ENCODE measurements at places on chromosomes 5 and 9.

- DNase-seq = no peak
Measured at GRCh38 chr9:89799766-89800165, 195.0 kb downstream of the GADD45G start.

GRCh38 chr9:105832096-105832710 is 137.9 kb downstream of the TMEM38B start:
- no peak for DNase-seq

- DNase-seq = no peak
Measured at GRCh38 chr5:151183456-151184245, 26.1 kb upstream of the ANXA6 start.

GRCh38 chr9:84125046-84125445 is 144.4 kb downstream of the RMI1 start:
- no peak for DNase-seq

DNA sequence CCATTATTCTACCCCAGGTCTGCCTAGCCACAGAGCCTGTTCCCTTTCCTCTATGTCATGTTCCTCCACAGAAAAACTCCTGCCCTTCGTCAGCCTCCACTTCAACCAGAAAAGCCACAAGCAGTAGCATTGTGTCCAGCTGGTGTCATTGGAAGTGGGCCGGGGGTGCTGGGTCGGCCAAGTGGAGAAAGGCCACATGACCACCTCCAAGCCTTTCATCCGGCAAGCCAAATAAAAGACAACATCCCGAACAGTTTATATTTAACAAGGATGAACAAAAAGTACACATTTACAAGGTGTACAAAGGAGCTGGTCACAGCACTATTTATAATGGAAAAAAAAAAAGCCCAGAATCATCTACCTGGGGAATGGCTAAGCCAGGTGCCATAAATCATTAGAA is 16.1 kb upstream of the SPOCK1 start:
- DNase-seq = no peak

- DNase-seq = no peak
Measured at GRCh38 chr9:134967547-134967930, 49.8 kb upstream of the FCN1 start.

DNA sequence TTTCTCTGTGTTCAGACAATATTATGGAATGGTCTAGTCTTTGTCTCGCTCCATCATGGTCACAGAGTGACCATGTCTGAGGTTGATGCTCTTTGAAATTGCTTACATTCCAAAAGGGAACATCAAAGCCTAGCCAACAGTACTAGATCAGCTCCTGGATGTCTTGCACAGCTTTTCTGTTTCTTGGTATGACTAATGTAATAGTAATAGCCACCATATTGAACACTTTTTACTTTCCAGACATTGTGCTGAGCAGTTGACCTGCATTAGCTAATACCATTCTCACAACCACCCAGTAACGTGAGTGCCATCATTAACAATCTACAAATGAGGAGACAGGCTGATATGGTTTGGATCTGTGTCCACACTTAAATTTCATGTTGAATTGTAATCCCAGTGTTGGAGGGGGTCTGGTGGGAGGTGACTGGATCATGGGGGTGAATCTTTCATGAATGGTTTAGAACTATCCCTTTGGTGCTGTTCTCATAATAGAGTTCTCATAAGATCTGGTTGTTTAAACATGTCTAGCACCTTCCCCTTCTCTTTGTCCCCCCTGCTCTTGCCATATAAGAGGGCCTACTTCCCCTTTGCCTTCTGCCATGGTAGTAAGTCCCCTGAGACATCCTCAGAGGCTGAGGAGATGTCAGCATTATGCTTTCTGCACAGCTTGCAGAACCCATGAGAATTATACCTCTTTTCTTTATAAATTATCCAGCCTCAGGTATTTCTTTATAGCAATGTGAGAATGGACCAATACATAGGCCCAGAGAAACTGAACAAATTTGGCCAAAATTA is 577.5 kb upstream of the CLINT1 start:
- no peak for DNase-seq

DNA sequence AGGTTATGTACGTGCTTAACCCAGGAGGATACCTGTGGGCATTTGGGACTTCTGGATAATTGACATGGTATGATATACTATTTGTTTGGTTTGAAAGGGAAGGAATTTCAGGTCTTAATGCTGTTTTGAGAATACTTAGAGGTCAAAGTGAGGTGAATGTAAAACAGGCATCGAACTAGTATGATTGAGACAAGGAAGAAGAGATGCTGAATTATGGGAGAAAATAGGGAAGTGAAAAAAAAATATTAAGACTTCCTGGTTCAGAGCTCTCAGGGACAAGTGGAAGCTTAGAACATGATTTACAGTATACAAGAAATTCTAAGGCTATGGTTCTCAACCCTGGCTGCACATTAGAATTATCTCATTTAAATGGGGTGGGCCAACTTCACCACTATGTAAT is 115.3 kb downstream of the CD180 start:
- no peak for DNase-seq

DNA sequence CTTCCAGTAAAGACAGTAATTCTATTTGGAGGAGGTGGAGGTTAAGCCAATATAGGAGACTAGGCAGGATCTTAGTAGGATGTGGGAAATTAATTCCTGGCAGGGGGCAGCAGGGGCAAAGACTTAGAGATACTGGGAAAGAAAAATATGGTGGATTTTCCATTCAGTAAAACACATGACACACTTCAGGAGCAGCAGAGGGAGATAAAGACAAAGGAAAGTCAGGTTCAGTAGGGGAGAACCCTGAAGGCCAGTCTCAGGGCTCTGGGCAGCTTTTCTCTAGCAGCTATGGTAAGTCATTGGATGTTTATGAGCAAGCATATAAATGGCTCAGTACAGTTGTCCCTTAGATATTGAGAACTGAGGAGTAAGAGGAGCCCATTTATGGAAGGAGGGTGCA is 105.5 kb downstream of the PJA2 start:
- no peak for DNase-seq

GRCh38 chr9:123169926-123170325 is 98.5 kb downstream of the STRBP start:
- DNase-seq = no peak

DNA sequence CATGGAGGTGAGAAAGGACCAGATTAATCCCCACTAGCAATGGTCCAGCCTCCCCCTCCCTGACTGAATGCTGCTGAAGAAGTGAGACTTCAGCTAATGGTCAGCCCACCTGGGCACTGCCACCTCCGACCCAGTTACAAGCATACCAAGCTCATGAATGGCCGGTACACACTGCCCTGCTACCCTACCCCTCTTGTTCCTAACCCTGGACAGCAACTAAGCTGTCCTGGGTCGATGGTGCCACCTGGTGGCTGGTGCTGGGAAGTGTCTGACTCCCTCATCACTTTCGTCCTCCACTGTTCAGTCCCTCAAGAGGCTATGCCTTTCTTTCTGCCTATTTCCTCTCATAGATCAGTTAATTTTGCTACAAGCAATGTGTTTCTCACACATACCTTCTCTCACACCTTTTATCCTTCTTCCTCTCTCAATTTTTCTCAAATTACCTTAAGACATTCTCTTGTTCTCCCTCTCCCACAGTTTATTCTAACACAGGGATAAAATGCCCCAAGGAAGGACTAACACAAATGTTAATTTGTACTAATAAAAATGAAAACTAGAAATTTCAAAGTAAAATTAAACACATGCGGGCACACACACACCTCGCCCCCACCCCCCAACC is 42.4 kb downstream of the PAX5 start:
- DNase-seq = no peak

DNA sequence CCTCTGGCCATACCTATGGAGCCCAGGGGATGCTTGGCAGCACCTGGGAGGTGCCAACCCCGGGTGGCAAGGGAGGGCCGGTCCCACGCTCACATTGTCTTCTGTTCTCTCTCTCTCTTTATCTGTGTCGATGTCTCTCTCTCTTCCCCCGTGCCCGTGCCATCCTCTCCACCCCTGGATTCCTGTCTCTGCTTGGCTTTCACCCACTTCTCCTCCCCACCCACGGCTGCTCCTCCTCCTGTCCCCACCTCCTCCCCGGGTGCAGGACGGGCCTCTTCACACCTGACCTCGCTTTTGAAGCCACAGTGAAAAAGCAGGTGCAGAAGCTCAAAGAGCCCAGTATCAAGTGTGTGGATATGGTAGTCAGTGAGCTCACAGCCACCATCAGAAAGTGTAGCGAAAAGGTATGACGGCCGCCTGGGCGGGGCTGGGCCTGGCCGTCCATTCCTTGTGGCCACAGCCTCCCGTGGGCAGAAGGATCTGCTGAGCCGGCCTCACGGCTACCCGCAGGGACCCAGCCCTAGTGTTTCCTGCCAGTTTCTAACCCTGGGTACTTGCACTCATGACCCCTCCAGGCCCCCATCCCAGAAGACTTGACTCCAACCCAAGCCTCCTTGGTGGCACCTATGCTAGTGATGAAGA is 22.7 kb downstream of the DNM1 start:
- DNase-seq = no peak

GRCh38 chr5:62473209-62473608 is 60.6 kb downstream of the IPO11 start:
- DNase-seq = no peak

DNA sequence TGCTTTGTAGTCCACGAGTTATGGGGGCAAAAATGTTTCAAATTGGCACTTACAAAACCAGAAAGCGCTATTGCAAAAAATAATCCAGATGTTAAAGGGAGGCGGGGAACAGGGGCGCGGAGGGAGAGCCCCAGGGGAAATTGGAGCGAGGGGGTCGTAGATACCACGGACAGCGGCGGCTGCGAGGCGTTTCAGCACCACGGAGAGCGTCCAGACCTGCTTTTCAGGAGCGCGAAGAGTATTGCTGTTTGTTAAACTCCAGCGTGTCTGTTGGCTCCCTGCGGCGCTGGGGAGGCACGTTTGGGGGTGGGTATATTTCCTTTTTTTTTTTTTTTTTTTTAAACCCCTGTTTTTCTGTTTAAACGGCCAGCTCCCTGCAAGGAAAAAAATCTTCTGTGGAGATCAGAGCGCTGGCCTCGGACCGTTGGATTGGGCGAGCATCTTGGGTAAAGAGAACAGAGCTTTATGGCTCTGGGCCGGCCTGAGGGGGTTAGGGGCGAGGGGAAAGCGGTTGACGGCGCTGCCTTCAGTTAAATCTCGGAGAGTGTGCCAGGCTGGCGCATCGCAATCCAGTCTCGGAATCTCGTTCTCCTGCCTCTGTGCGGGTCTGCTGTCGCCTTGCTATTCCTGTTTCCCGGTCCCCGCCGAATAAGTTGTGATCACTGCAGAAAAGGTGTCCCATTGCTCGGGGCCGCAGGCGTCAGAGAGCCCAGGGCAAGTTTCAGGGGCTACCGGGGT is at the start of gene GLRA1:
TSS of gene GLRA1 (minus strand) at position 288 of the 738 bp plus-strand sequence. CDS start 302 bp downstream, outside the sequence.
- DNase-seq = peak; percentile 11

DNA sequence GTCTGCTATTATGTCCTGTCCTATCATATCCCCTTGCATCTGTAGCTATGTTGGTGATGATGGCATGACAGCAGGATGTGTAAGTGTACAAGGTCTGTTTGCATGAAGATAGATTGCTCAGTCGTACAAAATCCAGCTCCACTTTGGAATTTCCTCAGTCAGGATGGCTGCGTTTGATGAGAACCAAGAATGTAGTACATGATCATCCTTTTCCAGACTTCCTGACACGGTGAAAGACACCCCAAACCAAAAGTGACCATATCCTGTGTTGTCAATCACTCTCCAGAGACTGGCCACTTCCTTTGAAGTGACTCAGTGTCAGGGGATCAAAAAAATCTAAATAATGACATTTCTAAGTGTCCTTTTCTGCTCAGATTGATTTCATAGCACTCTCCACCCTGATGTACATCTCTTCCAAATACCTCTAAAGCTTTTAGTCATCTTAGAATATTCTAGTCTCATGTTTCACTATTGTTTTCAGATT is 213.4 kb downstream of the PLK2 start:
- DNase-seq = no peak
